ENCODE measurements at places on chromosomes 7 and 10.

- DNase-seq: no peak
Observed at GRCh38 chr10:119642556-119643111, 8.5 kb upstream of the BAG3 start.

DNA sequence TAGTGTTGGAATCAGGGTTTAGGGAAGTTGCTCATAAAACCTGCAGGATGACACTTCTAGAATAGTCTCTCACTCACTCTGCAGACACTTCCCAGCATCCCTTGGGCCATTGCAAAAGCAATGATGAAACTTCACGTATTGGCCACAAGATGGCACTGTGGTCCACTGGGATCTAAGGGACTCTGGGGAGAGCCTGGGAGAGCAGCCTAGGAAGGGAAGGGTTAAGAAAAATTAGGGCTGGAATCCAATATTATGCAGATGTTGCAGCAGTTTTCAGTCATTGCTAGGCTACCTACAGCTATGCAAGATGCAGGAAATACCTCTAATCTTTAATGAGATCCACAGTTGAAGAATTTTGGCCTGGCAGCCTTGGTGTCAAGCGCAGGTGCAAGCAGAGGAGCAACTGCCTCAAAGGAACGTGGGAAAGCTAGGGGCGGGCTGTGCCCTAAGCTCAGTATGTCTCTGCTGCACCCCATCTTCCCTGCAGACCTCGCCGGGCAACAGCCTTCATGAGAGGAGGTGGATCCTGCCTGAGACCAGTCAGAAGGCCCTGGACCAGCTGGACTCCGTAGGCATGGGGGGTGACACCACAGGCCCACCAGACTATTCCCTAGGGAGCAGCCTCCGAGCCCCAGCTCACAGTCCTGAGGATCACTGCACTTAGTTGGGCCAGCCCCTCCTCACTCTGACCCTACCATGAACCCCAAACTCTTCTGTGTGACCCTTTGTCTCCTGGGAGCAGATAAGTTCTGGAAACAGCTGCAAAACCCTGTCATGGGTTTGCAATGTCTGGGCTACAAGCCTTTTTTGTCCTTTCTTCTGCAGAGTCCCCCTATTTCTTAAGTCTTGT lies 127.9 kb upstream of the PRSS58 start:
- DNase-seq: peak; percentile 57

GRCh38 chr7:9600974-9601373 lies 1167.6 kb downstream of the NXPH1 start:
- no peak for DNase-seq

GRCh38 chr7:80253653-80254052 lies 119.0 kb downstream of the GNAI1 start:
- DNase-seq: no peak

DNA sequence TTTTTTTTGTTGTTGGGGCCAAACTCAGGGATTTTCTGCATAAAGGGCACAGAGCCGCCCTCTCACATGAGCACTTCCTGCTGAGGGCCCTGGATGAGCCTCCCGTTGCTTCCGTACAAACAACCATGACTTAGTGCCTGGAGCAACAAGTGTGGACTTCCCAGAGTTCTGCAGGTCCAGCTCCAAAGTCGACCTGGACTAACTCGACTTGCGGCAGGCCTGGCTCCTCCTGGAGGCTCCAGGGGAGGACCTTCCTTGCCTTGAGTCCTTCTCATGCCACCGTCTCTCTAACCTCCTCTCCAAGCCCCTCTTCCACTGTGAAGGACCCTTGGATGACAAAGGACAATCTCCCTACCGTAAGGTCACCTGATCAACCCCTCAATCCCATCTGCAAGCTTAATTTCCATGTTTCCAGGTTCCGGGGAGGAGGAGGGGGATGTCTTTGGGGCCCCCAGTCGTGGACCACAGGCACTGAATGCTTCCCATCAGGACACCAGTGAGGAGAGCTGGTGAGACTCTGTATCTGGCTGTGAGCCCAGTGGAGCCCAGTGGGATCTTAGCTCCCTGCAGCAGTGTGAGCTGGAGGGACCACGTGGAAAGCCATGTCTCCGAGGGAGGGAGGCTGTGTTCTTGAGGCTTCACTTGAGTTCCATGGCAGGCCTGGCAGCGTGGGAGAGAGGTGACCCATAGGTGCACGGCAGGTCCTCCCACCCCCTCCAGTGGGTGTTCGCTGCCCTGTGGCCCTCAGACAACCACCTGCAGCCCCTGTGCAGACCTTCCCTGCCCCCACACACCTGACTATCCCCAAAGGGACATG lies 199.5 kb upstream of the PPP2R2D start:
- no peak for DNase-seq

DNA sequence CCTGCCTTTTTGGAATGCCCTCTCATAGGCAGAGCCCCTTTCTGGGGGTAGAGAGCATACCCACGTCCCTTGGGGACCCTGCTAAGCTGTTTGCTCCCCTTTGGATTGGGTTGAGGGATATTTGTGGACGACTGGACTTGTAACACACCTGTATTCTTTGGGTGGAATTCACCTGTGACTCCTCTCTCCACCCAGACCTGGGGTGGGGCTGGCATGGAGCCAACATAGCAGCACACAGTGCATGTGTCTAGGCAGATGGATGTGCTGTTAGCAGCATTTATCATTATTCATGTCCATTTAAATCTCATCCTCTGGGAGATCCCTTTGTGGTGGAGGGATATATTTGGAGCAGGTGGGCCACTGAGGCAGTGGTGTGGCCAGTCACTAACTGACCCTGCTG lies 51.0 kb downstream of the CDH23 start:
- no peak for DNase-seq

GRCh38 chr7:2353113-2353935 lies 1.3 kb upstream of the EIF3B start:
- no peak for DNase-seq

DNA sequence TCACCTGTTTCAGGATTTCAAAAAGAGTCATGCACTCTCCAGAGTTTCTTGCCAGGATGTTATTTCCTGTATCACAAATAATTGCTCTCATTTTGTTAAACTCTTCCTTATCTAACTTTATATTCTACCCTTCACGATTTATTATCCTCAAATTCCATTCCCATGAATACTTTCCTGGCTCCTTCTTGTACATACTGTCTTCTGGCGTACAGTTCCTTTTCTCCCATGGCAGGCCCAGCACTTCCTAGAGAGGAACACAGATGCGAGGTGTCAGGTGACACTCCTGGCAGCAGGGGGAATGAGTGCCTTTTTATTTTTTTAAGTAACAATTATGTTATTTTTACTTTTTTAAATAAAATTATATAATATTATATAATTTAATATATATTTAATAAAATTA lies 411.9 kb downstream of the TFEC start:
- no peak for DNase-seq

GRCh38 chr7:94856643-94857042 lies 50.8 kb upstream of the PPP1R9A start:
- DNase-seq: no peak

DNA sequence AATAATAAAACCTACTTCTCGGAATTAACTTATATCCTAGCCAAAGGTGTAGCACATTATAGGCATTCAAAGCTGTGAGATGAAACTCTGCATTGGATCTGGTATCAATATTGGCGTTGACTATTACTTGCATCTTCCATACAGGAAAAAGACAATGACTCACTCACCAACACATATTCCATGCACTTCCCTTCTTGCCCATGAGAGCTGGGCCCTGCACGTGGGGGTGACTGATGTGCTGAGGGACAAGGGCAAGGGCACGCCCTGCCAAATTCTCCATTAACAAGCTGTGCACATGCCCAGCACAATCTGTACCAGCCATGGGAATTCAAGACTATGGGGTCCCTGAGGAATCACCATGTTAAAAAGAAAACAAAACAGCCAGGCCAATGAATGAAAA lies 188.1 kb upstream of the PDE1C start:
- no peak for DNase-seq

DNA sequence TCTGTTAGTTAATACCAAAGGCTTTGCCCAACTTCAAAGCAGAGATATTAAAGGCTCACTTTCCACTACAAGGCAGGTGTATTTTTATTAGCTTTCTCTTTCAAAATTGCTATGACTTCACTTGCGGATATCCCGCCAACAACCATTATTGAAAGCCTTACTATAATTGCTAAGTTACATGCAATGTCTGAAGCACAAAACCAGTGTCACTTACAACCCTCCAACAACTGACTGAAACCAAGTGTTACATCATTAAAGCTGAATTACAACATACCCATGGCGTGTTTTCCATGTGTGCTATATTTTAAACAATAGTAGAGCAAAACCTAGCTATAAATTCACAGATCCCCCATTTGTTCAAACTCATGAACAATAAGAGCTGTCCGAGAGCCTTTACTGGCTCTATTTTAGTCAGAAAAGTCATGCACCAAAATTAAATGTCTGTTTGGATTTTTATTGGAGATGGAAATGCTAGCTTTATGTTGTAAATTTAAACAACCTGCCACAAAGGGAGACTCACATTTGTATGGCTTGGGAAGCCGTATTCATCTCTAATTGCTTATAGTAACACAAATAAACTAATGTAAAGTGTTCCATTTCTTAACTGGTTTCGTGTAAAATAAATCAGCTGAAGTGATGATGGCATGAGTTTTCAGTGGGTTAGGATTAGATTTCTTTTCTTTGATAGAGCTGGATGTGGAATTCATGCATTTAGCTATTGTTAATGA lies 227.1 kb downstream of the AGMO start:
- no peak for DNase-seq

- no peak for DNase-seq
Observed at GRCh38 chr7:50145801-50146338, 52.8 kb upstream of the ZPBP start.

DNA sequence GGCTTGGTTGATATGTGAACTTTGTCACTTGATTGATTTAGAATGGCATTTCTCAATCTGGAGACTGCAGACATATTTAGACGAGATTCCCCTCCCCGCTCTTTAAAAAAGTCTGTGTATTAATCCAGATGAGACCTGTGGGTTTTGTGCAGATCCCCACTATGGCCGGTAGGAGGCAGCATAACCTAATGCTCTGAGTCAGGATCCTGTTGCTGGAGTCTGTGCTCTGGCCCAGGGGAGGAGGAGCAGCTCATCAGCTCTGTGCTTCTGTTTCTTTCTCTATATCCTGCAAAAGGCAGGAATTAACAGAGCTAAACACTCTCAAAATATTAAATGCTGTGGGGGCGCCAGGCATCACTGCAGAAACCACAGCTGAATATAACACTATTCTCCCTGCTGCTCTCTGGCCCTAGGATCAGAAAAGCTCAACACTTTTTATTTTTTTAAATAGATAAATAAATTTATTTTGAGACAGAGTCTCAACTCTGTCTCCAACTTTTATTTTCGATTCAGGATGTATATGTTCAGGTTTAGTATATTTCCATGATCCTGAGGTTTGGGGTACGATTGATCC lies 23.9 kb upstream of the SEPHS1 start:
- DNase-seq: peak; percentile 90

DNA sequence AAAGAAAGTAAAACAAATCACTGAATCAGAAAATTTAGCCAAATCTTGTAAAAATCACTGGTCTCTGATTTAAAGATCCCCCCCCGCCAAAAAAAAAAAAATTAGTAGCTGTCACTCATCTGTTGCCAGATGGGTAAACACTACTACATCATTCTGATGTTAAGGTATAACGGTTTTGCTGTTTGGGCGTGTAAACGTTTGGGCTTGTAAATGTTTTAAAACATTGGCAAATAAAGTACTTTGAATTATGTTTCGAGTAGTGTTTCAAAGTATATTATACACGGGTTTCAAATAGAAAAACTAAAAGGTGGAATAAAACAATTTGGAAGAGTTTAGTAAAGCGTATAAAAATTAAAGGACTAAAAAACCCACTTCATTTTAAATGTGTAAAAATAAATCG lies 1.5 kb downstream of the TMEM229A start:
- no peak for DNase-seq

GRCh38 chr7:3918576-3918975 lies 617.5 kb downstream of the SDK1 start:
- DNase-seq: no peak

DNA sequence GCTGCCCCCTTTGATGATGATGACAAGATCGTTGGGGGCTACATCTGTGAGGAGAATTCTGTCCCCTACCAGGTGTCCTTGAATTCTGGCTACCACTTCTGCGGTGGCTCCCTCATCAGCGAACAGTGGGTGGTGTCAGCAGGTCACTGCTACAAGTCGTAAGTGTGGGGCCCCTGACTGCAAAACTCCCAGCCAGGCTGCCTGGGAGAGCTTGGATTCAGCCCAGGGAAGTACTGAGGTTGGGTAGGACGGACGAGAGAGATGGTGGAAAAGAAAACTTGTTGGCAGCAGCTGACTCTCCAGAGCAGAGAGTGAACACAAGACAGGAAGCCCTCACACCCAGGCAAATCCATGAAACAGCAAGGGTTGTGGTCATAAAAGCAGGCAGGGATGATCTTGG lies 1.3 kb downstream of the PRSS2 start:
- no peak for DNase-seq

DNA sequence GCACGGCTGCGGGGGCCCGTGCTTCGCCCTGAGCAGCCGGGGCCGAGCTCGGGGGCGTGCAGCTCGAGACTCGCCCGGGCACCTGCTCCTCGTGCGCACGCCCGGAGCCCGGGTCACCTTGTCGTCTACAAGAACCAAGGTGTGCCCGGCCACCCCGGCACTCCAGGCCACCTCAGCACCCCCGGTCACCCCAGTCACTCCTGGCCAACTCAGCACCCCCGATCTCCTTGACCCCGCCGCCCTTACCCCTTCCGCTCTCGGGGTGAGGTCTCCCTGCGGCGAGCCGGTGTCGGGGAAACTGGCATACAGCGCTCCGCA lies 268 bp upstream of the IGFBP3 start:
- DNase-seq: no peak

DNA sequence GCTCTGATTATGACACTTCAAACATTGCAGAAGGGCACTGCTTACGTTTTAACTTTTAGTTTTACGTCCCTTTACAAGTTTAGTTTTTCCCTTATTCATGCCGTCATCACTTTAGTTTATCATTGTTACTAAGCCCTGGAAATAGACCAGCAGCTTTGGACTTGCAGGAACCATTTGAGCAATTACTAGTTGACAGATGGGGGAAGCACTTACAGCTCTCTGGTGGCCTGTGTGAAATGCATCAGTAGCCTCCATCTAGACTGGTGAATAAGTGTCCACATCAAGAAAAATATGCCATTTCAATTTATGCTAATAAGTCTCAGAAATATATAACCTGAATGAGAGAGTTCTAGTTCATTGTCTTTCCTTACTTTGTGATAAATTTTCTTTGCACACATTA lies 194.9 kb upstream of the GRM3 start:
- no peak for DNase-seq

DNA sequence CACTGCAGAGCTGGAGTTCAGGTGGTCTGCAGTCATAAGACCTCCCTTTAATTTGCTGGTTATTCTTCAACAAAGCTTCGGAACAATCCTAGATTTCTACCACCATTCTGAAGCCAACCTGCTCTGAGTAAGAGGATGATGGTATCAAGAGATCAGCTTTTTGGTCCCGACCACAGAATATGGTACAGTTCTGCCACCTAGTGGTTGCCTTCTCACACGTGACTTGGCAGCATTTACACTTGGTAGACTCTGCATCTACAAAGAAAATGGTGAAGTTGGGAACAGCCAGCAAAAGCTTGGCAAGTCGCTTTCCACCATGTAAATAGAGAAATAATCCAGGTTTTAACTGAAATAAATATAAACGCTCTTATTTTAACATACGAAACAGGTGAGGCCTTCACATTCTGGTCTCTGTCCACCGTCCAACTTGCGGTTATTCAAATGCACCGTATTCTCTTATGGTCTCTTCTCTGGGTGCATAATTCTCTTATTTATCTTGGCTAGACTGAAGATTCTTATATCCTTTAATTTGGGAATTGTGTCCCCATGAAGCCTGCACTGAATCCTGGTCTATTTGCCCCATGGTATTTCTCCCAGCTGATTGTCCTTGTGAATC lies 173.9 kb upstream of the GRM3 start:
- peak; percentile 66 for DNase-seq

GRCh38 chr7:28570113-28570969 lies 158.0 kb downstream of the CREB5 start:
- no peak for DNase-seq

Measured in HEK293T (cell line).